SK-N-SH (cell line): ENCODE measurements at places on chromosomes 12 and 14.

DNA sequence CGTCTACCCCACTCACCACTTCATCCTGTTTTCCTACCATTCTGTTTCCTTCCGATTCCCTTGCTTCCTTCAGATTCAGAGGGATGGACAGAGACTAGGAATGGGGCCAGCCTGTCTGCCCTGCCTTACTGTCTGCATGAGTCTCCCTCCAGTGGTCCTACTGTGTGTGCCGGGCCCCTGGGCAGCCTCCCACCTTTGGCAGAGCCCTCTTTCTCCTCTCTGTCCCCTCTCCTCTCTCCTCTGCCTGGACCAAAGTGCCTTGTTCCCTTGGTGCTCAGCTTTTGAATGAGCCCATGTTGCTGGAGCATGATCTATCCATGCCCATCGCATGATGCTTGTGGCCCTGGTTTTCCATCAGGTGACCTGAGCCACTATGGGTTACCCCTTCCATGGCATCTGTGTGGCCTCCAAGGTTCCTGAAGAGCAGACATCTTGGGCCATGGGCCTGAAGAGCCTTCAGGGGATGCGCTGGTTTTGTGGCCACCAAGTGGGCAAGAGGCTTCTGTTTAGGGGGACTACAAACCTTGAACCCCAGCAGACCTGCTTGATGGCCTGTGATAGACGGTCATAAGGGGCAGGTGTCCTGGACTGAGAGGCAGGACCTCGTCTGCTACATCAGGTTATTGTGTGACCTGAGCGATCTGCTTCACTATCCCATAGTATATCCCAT, 54.2 kb upstream of the BCL11B start:
- peak; percentile 2 for DNase-seq
- H3K4me3 ChIP-seq, result no peak overlapping the region
- H3K4me1 ChIP-seq, result no peaks in the 10 kb centered on the region

GRCh38 chr12:117111386-117111785, 12.2 kb upstream of the TESC start:
- no peaks in the 10 kb centered on the region for H3K27me3 ChIP-seq
- H3K36me3 ChIP-seq, result no peaks in the 10 kb centered on the region
- H3K4me1 ChIP-seq, result no peaks in the 10 kb centered on the region
- no peak overlapping the region for H3K4me3 ChIP-seq

DNA sequence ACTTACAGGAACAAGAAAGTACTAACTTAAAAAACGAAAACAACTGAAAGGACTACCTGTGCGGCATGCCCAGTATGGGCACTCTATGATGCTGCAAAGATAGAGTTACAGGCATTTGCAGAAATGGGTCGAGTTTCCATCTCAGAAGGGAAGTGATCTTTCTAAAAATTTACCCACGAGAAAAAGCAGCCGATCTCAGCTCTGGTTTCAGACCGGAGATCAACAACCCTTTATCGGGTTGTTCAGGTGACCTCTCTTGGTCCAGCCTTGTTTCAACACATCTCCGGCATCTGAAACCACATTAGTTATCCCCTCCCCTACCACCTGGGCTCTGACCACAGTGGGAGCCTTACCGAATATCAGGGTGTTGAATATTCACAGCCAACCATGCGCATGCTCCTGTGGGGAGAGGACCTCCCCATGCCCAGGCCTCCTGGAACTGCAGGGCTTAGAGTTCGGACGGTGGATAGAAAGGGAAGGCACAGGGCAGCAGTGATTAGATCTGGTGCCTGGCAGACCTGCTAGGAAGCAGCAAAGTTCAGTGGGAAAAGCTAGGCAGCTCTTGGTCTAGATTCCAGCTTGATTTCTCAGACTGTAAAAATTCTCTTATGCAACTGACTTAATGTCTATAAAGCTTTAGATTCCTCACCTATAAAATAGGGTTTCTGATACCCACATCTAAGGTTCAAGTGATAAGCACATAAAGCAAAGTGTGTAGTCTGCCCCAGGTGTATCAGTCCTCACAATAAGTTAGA, 906.0 kb downstream of the VRK1 start:
- H3K36me3 ChIP-seq, result no peaks in the 10 kb centered on the region
- DNase-seq, result no peak
- H3K27ac ChIP-seq, result no peak overlapping the region
- no peaks in the 10 kb centered on the region for H3K27me3 ChIP-seq

DNA sequence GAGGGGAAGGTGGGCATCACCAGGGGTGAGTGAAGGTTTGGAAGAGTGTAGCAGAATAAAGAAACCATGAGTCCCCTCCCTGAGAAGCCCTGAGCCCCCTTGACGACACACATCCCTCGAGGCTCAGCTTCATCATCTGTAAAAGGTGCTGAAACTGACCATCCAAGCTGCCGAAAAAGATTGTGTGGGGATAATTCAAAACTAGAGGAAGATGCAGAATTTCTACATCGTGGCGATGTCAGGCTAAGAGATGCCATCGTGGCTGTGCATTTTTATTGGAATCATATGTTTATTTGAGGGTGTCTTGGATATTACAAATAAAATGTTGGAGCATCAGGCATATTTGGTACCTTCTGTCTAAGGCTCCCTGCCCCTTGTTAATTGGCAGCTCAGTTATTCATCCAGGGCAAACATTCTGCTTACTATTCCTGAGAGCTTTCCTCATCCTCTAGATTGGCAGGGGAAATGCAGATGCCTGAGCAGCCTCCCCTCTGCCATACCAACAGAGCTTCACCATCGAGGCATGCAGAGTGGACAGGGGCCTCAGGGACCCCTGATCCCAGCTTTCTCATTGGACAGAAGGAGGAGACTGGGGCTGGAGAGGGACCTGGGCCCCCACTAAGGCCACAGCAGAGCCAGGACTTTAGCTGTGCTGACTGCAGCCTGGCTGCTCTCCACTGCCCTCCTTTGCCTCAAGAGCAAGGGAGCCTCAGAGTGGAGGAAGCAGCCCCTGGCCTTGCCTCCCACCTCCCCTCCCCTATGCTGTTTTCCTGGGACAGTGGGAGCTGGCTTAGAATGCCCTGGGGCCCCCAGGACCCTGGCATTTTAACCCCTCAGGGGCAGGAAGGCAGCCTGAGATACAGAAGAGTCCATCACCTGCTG, 7.0 kb downstream of the SERPINA1 start:
- H3K27ac ChIP-seq, result no peak overlapping the region
- DNase-seq, result no peak
- no peaks in the 10 kb centered on the region for H3K4me1 ChIP-seq
- H3K4me3 ChIP-seq, result no peak overlapping the region
- H3K36me3 ChIP-seq, result no peaks in the 10 kb centered on the region

DNA sequence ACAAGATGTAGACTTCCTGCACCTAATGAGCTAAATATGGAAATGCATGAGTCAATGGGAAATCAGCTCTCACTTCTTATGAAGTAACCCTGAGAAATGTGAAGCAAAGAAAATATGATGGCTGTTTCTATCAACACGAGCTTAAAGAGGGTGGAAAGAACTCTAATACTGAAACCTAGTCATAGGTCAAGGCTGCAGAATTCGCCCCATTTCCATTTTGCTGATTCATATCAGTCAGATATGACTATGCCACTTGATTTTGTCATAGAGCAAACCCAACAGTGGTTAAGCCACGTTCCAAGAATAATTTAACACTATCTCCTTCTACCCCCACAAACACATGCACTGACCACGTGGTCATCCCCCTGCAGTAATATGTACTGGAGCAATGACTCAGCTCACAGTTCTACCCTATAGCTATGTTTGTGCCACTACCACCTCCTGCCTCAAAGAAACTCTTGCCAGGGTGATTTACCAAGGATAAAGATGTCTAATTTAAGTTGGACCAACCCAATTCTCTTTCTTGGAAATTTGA, 157.5 kb downstream of the TMTC3 start:
- peak overlapping the region; percentile 99 for H3K27ac ChIP-seq
- no peak for DNase-seq
- no peaks in the 10 kb centered on the region for H3K27me3 ChIP-seq
- H3K36me3 ChIP-seq, result no peaks in the 10 kb centered on the region
- no peak overlapping the region for H3K4me3 ChIP-seq
- peaks cover 8% of the 10 kb centered on the region for H3K4me1 ChIP-seq

GRCh38 chr14:95814363-95815225, 62.0 kb upstream of the TUNAR start:
- DNase-seq, result no peak
- no peak overlapping the region for H3K27ac ChIP-seq
- no peak overlapping the region for H3K4me3 ChIP-seq
- no peaks in the 10 kb centered on the region for H3K36me3 ChIP-seq
- H3K4me1 ChIP-seq, result no peaks in the 10 kb centered on the region

GRCh38 chr12:51678086-51678724, 87.2 kb downstream of the SCN8A start:
- no peak overlapping the region; the same call in 1 of the 2 replicates for H3K27ac ChIP-seq
- no peaks in the 10 kb centered on the region for H3K27me3 ChIP-seq
- peak; percentile 62 for DNase-seq
- H3K4me3 ChIP-seq, result no peak overlapping the region
- peaks cover 6% of the 10 kb centered on the region; the same call in 1 of the 2 replicates for H3K4me1 ChIP-seq

DNA sequence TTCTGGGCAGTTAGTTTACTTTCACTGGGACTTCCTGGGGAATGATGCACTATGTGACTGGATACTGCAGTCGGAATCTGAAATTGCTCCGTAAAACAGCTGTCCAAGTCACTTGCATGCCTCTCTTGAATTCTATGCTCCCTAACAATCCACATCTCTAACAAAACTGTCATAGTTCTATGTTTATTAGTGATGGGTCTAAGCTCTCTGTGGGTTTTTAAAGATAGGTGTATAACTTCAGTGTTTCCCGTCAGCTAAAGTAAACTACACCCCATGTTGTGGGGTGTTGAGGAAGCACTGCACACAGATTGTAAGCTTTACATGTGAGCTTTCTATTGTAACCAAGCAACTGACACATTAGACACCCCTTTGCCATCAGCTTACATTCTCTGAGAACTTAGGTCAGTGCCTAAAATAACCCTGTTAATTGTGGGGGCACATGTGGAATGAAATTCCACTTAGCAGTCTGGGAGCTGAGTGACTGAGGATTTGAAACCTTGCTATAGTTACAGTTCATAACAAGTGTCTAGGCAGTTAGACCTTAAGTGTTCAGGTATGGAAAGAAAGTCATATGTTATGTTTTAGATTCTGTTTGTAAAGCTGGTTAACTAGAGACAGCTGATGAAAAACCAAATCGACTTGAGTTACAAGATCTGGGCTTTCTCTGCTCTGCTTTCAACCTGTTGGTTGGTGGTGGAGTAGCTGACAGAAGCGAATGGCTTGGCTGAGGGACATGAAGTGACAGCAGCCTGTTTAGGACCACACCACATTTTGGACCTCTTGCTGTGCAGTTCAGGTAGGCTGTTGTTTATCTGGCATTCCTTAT, 165.7 kb downstream of the AKAP6 start:
- DNase-seq, result no peak
- no peaks in the 10 kb centered on the region for H3K27me3 ChIP-seq
- H3K27ac ChIP-seq, result peak overlapping the region; percentile 73
- peaks cover 6% of the 10 kb centered on the region for H3K4me1 ChIP-seq
- peaks cover 7% of the 10 kb centered on the region for H3K36me3 ChIP-seq

- H3K4me1 ChIP-seq, result no peaks in the 10 kb centered on the region
- H3K4me3 ChIP-seq, result no peak overlapping the region
- H3K27me3 ChIP-seq, result no peaks in the 10 kb centered on the region
- H3K36me3 ChIP-seq, result no peaks in the 10 kb centered on the region
Observed at GRCh38 chr14:79037106-79037505, 866.9 kb downstream of the NRXN3 start.

DNA sequence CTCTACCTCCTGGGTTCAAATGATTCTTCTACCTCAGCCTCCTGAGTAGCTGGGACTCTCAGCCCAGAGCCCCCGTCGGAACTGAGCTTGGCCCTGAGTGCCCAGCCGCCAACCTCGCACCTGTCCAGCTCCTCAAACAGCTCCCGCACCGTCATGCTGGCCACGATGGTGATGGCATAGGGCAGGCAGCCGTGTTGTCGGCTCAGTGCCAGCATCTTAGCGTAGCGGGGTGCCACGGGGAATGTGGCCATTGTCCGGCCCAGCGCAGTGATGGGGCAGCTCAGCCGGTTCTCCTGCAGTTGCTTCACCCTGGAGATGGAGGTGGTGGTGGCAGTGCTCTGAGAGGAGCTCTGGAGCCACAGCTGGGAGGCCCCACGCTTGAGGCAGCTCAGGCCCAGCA, 32.4 kb downstream of the DHX37 start:
- DNase-seq, result peak; percentile 15
- no peaks in the 10 kb centered on the region for H3K4me1 ChIP-seq
- H3K4me3 ChIP-seq, result no peak overlapping the region
- H3K36me3 ChIP-seq, result peaks cover 37% of the 10 kb centered on the region
- no peak overlapping the region for H3K27ac ChIP-seq

DNA sequence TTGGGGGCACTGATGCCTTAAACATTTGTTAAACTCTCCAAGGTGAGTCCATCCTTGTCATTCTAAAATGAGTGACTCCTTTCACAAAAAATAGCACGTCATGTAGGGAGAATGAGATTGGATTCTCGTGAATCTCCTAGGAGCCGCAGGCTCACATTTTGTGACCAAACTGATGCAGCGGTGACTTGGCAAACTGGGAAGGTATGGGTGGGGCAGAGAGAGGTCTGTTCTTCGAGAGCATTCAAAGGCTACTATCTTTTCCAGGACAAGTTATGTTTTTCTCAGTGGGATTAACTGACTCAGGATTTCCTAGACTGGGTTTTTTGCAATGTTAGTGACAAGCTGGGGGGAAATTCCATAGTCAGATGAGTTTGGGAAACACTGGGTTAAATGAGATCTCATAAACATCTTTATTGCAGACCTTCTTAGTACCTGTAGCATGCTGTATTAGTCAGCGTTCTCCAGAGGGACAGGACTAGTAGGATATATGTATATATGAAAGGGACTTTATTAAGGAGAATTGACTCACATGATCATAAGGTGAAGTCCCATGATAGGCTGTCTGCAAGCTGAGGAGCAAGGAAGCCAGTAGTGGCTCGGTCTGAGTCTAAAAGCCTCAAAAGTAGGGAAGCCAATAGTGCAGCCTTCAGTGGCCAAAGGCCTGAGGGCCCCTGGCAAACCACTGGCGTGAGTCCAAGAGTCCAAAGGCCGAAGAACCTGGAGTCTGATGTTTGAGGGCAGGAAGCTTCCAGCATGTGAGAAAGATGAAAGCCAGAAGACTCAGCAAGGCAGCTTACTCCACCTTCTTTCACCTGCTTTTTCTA, 61.0 kb downstream of the FOXN4 start:
- no peaks in the 10 kb centered on the region for H3K4me1 ChIP-seq
- H3K27me3 ChIP-seq, result no peaks in the 10 kb centered on the region
- peaks cover 3% of the 10 kb centered on the region; the same call in 1 of the 2 replicates for H3K36me3 ChIP-seq
- no peak overlapping the region for H3K4me3 ChIP-seq

- H3K36me3 ChIP-seq, result no peaks in the 10 kb centered on the region
- H3K27ac ChIP-seq, result no peak overlapping the region
- no peak for DNase-seq
- H3K27me3 ChIP-seq, result no peaks in the 10 kb centered on the region
- no peaks in the 10 kb centered on the region for H3K4me1 ChIP-seq
Observed at GRCh38 chr12:117498256-117498655, 136.8 kb upstream of the NOS1 start.

DNA sequence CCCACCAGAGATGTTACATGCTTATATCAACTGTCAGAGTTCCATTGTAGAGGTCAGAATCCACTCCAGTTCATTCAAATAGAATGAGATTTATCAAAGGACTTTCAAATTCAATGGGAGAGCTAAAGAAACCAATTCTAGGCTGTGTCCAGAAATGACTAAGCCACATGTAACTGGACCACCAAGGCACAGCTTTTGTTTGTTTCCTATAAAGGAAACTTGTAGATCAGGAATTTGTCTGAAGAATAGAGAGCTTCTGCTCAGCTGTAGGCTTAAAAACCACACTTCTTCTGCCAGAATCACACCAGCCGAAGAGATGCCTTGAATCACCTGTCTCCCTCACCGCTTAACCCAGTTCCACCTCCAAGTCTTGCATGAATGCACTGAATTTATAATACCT, 134.0 kb upstream of the NEDD1 start:
- H3K4me3 ChIP-seq, result no peak overlapping the region
- H3K27me3 ChIP-seq, result no peaks in the 10 kb centered on the region
- no peak overlapping the region for H3K27ac ChIP-seq
- H3K36me3 ChIP-seq, result no peaks in the 10 kb centered on the region

GRCh38 chr12:132530447-132530846, 40.5 kb downstream of the FBRSL1 start:
- no peaks in the 10 kb centered on the region; the same call in 1 of the 2 replicates for H3K36me3 ChIP-seq
- H3K4me3 ChIP-seq, result no peak overlapping the region
- H3K27ac ChIP-seq, result no peak overlapping the region
- H3K4me1 ChIP-seq, result no peaks in the 10 kb centered on the region
